Stimulated activated CD4-positive, alpha-beta T cell treated with anti-CD3 and anti-CD28 coated beads, Interleukin-12 subunit alpha, Interleukin-12 subunit beta, amount 100 ng/mL, for 4 hours (primary cell): ENCODE measurements at places on chromosomes 1 and 21.

DNA sequence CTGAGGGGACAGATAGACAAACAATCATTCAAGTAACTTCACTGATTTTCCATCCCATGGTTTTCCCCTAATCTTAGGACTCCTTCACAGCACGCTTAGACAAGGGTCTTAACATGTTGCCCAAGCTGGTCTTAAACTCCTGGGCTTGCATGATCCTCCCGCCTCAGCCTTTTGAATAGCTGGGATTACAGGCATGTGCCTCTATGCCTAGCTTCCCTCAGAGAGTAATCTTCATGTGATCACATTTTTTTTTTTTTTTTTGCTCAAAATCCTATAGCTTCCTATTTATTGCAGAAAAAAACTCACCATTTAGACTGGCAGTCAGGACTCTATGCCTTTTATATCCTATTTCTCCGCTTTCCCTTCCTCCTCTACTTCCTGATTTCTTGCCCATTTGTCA, 90.4 kb upstream of the DPH5 start:
- DNase-seq, result no peak

GRCh38 chr1:77421504-77422233, 139.8 kb downstream of the AK5 start:
- DNase-seq, result no peak

- DNase-seq, result peak; percentile 13
Measured at GRCh38 chr1:194289569-194290266, 1103.3 kb upstream of the B3GALT2 start.

GRCh38 chr1:19625291-19625937, 18.7 kb upstream of the NBL1 start:
- no peak for DNase-seq

GRCh38 chr1:204161609-204162493, 4.3 kb downstream of the REN start:
- no peak for DNase-seq

DNA sequence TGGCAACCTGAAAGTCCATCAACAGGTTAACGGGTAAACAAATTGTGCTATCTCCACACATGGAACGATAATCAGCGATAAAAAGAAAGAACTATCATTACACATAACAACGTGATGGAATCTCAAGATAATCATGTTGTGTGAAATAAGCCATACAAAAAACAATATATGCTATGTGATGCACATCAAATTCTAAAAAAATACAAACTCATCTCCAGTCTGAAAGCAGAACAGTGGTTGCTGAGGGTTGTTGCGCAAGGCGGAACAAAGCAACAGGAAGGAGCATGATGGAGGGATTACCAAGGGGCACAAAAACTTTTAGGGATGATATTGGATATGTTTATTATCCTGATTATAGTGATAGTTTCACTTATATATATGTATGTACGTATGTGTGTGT, 324.8 kb downstream of the VAV3 start:
- no peak for DNase-seq

DNA sequence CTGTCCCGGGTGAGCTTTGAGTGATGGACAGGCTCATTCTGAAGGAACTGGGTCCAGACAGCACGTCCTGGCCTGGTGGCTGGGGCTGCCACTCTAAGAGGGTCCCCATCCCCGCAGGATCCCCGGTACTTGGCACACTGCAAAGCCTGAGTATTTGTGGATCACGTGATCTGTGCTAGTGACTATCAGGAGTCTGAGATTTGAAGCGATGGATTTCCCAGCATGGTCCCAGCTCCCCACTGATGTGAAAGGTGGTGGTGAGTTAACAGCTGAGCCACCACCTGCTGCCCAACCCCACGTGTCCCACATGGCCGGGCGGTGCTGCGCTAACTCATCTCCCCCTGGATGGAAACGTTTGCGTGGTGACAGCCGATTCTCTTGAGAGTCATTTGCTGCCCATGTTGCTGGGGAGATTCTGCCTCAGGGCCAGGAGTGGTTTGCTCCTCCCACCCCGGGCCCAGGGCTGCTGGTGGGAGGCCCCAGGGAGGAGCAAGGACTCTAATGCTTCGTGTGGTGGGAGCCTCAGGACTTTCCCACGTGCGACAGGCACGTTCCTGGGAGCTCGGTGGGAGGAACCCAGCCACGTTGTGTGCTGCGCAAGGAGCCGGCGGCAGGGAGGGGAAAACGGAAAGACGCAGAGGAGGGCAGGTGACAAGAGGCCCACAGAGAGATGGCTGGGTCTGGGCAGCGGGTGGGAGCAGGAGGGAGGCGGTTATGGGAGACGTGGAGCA, 15.1 kb downstream of the FAAP20 start:
- DNase-seq, result no peak

GRCh38 chr1:35441926-35442579, 115.2 kb downstream of the KIAA0319L start:
- DNase-seq, result no peak

- no peak for DNase-seq
Measured at GRCh38 chr1:14887764-14888350, 265.7 kb upstream of the TMEM51 start.

DNA sequence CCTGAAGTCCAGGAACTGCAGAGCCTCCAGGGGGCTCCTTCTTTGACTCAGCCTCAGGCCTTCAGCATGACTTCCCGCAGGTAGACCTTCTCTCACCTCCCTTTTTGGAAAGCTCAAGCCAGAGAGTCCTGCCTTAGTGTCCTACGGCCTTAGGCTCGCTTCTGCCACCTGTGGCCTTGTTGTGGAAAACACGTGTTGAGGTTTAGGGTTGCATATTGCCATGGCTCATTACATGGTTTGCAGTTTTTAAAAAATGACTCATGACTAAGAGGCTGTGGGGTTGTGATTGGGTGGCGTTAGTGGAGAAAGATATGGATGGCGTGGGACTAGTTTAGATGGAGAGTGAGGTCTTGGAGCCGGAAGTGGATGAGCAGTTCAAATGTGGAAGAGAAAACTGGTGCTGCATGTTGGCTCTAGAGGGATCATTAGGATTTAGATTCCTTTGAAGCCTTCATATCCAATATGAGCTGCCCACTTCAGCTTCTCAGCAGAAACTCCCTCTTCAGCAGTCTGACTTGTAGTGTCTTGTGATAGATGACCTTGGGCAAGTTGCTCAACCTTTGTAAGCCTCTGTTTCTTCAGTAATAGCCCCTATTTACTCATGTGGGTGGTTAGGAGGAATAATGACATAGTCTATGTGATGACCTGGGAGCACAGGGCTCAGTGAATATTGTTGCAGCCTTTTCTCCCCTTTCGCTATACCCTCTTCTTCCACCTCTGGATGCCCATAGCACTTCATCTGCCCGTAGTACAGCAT, 6.5 kb upstream of the FGGY start:
- DNase-seq, result no peak

- no peak for DNase-seq
Measured at GRCh38 chr1:28241638-28242241, 5.8 kb downstream of the ATP5IF1 start.

- no peak for DNase-seq
Measured at GRCh38 chr1:96074876-96075577, 646.6 kb upstream of the PTBP2 start.

DNA sequence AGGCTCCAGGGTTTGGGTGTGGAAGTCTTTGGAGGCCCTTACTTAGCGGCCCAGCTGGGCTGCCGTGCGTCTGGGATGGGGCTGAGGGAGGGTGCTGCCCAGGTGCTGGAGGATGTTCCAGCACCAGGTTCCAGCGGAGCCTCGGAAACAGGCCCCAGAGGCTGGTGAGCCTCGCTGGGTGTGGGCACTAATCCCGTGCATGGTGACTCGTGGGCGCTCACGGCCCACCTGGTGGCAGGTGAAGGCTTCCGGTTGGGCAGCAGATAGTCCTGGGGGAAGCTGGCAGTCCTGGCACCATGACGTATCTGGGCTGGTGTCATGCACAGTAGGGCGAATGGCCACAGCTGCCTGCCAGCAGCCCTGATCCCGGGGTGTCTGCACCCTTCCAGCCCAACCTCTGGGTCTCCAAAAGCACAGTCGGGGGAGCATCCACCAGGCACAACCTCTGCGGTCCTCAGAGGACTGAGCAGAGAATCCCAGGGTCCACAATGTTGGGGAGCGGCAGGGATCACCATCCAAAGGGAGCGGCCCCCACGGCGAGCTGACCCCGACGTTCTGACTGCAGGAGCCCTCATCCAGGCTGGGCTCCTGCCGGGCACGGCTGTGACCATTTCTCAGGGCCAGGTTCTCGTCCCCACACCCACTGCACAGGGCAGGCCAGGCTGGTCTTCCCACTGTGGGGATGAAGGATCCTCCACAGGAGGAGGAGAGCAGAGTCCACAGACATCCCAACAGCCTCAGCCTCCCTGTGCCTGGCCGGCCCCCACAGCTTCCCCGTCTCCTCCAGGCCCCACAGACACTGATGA, 25.3 kb downstream of the FTCD start:
- no peak for DNase-seq

- DNase-seq, result no peak
Measured at GRCh38 chr1:210646258-210646616, 317.5 kb downstream of the HHAT start.

GRCh38 chr1:43188106-43188505, 16.0 kb downstream of the CFAP57 start:
- no peak for DNase-seq

DNA sequence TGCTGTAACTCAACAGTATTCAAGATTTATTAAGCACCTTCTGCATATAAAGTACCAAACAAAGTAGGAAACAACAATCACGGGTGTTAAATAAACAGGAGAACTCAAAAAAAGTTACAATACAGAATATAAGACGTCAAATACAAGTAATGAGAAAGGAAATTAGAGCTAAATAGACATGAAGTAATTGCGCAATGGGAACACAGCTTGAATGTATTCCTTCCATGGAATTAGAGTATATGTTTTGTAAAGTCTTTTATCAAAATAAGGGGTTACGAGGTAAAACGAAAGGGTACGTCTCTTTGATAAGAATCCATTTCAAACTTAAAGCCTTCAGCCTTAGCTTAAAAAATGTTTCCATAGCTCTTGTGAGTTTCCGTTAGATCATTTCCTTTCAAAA, 109.1 kb downstream of the SPATA6 start:
- DNase-seq, result no peak

DNA sequence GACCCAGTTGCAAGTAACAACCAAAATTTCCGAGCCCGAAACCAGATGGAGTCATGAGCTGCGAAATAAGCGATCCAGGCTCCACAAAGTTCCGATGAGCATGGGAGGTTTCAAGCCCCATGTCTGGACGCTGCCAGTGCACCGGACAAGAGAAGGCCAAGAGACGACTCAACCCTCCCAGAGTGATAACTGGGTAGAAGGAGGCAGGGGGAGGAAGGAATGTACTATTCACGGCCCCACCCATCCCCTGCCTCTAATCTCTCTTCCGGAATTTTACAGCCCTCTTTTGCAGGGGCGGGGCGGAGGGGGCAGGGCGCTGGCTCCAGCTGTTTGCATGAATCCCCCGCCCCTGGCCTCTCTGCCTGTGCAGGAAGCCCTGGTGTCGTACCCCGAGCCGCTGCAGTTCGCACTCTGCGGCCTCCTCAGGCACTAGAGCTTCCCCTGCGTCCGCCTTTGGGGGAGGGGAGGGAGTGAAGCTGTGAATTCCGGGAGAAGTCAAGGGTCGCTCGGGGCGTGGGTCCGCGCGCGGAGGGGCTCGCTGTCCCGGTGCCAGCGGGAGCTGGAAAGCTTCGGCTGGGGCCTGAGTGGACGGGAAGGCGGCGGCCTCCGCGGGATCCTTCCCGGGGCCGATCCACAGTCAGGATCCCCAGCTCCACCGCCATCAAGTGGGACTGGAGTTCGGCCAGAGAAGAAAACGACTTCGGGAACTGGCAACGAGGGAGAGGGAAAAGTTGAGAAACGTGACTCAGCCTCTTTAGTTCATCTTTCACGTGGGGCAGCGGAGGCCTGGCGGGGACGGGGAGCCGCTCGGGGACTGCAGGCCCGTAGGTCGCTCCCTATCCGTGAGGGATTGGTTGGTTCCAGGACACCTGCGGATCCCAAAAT, 6.3 kb upstream of the PTP4A2 start:
- DNase-seq, result peak; percentile 68

GRCh38 chr1:232629250-232630046, 485 bp downstream of the SIPA1L2 start:
- DNase-seq, result peak; percentile 15

DNA sequence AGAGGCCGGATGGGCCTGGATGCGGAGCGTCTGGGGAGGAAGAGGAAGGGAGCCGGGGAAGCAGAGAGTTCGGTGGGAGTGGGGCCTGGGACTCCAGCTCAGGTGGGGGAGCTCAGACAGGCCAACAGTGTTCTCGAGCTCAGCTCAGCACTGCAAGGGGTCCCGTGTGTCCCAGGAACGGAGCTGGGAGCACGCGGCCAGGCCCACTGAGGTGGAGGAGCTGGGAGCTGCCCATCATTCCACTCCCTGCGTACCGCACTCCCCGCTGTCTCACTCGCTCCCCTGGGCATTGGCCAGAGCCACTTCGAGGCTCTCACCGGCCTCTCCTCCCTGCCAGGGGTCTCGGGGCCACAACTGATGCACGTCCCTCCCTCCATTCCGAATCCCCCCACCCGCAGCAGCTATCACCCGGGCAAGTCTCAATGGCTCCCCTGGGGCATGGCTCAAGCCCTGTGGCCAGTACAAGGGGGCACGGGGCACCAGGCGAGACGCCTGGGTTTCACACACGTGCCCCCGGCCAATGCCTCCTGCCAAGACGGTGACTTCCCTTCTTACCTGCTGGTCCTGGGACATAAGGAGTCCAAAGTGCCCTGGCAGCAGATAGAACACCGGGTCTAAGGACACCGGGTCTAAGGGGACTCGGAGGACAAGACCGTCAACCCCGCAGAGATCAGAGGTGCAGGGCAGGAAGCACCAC, 30.3 kb upstream of the COL6A2 start:
- no peak for DNase-seq

- DNase-seq, result no peak
Measured at GRCh38 chr1:14946684-14947238, 206.8 kb upstream of the TMEM51 start.

- no peak for DNase-seq
Measured at GRCh38 chr1:170471398-170472053, 60.4 kb upstream of the GORAB start.
